ENCODE measurements at places on chromosomes 3 and 15.

GRCh38 chr3:172003146-172003545, 36.2 kb upstream of the FNDC3B start:
- DNase-seq: no peak

- no peak for DNase-seq
These were observed 347.3 kb downstream of the ZIC1 start for GRCh38 chr3:147756476-147756875.

DNA sequence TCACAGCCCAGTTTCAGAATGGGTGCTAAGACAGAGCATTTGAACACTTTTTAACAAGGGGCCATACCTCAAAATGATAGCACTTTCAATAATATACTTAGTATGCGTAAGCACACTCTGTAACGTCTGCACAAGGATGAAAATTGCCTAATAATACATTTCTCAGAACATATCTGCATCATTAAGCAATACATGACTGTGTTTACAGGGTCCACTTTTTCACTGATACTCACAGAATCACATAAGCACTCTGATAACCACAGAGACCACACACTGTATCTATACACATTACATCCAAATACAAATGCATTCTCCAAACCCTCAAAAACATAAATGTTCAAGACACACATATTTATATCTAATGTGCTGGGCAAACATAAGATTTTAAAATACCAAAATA, 79.8 kb downstream of the NR1I2 start:
- DNase-seq: no peak

- no peak for DNase-seq
These were observed 22.6 kb downstream of the VGLL3 start for GRCh38 chr3:86968244-86968932.

DNA sequence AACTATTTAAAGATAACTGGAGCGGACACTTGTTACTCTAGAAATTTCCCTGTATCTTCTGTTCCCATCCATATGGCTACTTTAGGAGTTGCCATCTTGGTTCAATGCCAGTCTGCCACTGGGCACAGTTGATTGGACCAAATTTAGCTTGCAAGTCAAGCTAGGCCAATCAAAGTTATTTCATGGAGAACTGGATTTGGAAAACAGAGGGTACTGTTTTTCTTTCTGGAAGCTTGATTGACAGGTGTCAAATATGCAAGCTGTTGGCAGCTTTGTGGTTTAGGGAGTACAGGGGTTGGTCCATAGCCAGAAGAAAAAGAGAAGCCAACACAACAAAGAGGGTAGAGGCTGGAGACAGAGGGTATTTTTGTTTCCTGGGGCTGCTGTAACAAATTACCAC, 33.4 kb upstream of the KLHL25 start:
- DNase-seq: no peak

GRCh38 chr3:58645726-58646125, 20.8 kb downstream of the FAM3D start:
- no peak for DNase-seq

GRCh38 chr3:176933704-176934103, 263.6 kb downstream of the TBL1XR1 start:
- no peak for DNase-seq

DNA sequence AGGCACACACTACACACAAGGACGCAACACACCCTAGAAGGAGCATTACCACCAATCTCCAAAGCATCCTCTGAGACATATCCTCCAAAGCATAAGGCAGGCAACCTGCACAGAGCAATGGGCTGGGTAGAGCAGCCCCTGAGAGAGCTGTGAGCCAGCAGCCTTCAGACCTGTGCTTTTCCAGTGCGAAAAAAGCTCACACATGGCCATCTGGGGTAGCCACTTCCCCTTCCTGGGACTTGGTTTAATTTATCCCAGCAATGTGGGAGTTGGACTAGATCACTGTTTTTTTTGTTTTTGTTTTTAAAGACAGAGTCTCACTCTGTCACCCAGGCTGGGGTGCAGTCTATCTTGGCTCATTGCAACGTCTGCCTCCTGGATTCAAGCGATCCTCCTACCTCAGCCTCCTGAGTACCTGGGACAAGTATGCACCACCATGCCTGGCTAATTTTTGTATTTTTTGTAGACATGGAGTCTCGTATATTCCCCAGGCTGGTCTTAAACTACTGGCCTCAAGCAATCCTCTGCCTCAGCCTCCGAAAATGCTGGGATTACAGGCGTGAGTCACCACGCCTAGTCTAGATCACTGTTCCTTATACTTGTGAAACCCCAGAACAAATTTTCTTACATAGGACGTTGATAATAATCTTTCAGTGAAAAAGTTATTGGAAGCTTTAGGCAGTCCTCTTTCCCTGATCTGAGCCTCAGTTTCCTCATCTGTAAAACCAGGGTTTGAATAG, 18.9 kb downstream of the PTPN23 start:
- no peak for DNase-seq

DNA sequence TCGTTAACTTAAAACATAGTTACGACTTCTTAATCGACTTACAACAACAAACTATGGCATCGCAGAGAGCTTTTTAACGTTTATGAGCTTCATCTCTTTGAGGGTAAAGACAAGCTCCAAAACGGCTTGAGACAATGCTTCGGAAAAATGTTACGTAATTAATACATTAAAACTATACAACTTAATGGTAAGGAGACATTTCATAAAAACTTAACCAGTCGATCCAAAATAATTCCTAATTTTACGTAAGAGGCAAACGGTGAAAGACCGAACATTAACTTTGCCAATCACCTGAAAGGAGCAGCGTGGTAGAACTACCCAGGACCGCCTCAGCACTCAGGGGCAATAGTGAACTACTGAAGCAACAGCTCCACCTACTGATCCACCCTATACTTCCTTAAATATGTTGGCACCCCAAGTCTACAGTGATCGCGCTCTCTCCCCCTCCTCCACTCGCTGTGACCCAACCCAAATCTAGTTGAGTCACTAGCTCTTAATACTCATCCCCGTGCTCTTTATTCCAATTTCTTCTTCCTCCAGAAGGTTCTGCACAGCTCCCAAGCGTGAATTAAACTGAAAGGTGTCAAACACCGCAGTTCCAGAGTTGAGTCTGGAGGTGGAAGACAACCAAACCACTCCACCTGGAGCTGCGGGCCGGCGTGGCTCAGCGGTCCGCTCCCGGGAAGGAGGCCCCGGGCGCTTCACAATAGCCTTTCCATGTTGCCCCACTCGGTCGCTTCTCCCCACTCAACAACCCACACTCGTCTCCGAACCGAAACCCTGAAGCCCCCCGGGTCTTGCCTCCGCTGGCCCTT, 901 bp downstream of the NAA50 start:
- DNase-seq: peak; percentile 25

DNA sequence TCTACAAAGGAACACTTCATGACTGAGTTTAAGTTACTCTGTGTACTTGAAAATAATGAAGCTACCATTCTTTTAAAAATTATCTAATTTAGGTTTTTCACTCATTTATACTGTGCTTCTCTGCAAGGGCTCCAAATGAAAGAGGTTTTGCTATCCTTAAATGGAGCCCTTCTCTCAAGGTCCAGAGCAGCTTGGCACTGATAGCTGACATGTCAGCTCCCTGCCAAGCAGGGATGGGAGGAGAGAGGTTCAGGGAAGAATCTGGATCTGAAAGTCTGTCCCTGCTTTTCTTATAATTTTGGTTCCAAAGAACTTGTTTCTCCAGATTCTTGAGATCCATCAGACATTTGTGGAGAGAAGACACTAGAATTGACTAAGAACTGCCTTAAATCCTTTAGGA, 39.1 kb downstream of the MRPS11 start:
- no peak for DNase-seq

GRCh38 chr3:111928613-111929012, 50.2 kb upstream of the ABHD10 start:
- no peak for DNase-seq

DNA sequence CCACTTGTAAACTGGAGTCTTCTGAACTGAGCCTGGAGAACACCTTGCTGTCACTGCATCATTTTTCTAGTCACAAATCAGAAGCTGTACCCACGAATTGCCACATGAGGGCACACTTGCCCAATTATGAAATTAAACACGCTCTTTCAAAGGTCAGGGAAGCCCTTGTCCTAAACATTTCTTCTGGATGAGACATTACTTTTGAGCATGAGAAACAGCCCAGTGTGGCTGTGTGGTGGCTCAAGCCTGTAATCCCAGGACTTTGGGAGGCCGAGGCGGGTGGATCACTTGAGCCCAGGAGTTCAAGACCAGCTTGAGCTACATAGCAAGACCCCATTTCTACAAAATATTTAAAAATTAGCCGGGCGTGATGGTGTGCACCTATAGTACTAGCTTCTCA, 27.5 kb upstream of the CFAP161 start:
- DNase-seq: peak; percentile 22

DNA sequence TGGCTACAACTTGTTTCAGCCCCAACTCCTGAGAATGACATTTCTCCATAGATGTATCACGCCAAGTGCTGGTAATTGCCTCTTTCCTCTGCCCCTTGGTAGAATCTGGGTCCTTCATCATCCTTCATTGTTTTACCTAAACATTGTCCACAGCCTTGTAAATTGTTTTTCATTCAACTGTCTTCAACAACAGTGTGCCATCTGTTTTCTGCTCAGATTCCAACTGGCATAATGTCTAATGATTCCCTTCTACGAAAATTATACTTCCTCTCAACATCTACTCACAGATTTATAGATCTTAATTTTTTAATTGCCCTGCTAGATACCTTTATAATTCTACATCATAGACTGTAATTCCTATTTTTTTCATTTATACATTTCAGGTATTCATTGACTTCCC, 226.9 kb downstream of the TPRG1 start:
- DNase-seq: no peak

GRCh38 chr3:54372232-54372631, 249.9 kb downstream of the CACNA2D3 start:
- no peak for DNase-seq

DNA sequence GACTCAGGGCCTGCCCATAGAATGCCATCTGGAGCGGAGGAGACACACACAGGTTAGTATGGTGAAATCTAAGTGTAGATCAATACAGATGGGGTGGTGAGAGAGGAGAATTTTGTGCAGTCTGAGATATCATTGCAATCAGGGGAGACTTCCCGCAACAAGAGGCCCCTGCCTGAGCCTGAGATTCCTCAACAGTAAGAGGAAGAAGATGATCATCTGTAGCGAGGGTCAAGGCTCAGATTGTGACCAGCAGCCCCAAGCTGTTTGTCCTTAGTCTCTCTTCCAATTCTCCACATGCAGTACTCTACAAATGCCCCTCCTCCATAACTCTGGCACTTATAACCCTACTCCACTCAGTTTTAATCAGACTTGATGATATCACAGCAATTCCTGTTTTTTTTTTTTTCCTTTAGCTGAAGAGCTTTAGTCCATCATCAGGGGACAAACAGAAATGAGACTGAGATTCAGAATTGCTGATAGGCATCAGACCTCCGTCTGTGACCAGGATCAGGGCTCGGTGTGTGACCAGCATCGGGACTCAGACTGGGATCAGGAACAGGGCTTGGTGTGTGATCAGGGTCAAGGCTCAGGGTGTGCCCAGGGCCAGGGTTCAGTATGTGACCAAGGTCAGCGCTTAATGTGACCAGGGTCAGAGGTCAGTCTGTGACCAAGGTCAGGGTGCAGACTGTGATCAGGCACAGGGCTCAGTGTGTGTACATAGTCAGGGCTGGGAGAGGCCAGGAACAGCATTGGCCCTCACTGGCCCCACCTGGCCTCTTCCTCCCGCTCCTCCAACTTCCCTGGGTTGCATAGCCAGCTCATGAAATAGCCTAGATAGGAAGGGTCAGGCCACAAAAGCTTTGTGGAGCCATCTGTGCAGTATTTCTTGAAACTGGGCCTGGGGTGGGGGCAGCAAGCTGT, 14.1 kb downstream of the LOXL1 start:
- DNase-seq: no peak
